A549 treated with dexamethasone at 1 μM for 4 hours (cell line): ENCODE measurements at places on chromosomes 6 and 20. TPM values are rescaled to one million over a fixed set of nuclear protein-coding genes. Genes with fewer than 3 reads are reported as not detected.

The MAP1LC3A gene
- 18.7 to 29.1 TPM (median 24.0 TPM) in 5 replicates for total RNA-seq

The HLA-DMB gene
- 1.4 to 1.9 TPM (median 1.7 TPM) in 5 replicates for total RNA-seq

The RSPO3 gene
- total RNA-seq = 68.8 to 84.3 TPM (median 77.2 TPM) in 5 replicates

The TTBK1 gene
- 0.02 to 0.07 TPM (median 0.05 TPM) in 5 replicates for total RNA-seq

The ANKRD66 gene
- total RNA-seq = not detected in 5 replicates

The PKHD1 gene
- not detected in 5 replicates for total RNA-seq

The VGLL2 gene
- not detected in 5 replicates for total RNA-seq

The MATN4 gene
- 0.03 to 0.14 TPM (median 0.07 TPM) in 5 replicates for total RNA-seq

The LY6G6F gene
- total RNA-seq = not detected in 5 replicates

The CAGE1 gene
- 0.04 to 0.05 TPM in 2 of 5 replicates, not detected in the others for total RNA-seq

The WFDC12 gene
- total RNA-seq = not detected in 5 replicates

The RFX6 gene
- total RNA-seq = not detected in 5 replicates

The HAO1 gene
- total RNA-seq = not detected in 5 replicates

The VSTM2L gene
- 19.8 to 29.6 TPM (median 20.9 TPM) in 5 replicates for total RNA-seq

The TRIM31 gene
- total RNA-seq = 0.69 to 0.76 TPM (median 0.70 TPM) in 5 replicates

The DUSP15 gene
- 0.49 to 0.98 TPM (median 0.66 TPM) in 5 replicates for total RNA-seq

The TRPC4AP gene
- 50.4 to 66.0 TPM (median 61.1 TPM) in 5 replicates for total RNA-seq

The CST2 gene
- total RNA-seq = 0.76 to 1.8 TPM (median 1.4 TPM) in 5 replicates

The CSNK2B gene
- 165 to 180 TPM (median 171 TPM) in 5 replicates for total RNA-seq

The DLL1 gene
- total RNA-seq = 0.18 to 0.33 TPM (median 0.24 TPM) in 5 replicates

The NOX3 gene
- total RNA-seq = not detected in 5 replicates

The MRS2 gene
- 19.3 to 22.1 TPM (median 20.4 TPM) in 5 replicates for total RNA-seq

The KCNQ5 gene
- total RNA-seq = 1.0 to 1.6 TPM (median 1.4 TPM) in 5 replicates

The SYTL3 gene
- 1.5 to 1.8 TPM (median 1.7 TPM) in 5 replicates for total RNA-seq

The TOP1 gene
- total RNA-seq = 205 to 250 TPM (median 240 TPM) in 5 replicates

The TREML2 gene
- total RNA-seq = not detected in 5 replicates

The BTN1A1 gene
- total RNA-seq = not detected in 5 replicates

The PNPLA1 gene
- 0.03 TPM in 1 of 5 replicates, not detected in the others for total RNA-seq

The ZBP1 gene
- total RNA-seq = not detected in 5 replicates

The ERVFRD-1 gene
- not detected in 5 replicates for total RNA-seq

The CST5 gene
- total RNA-seq = not detected in 5 replicates

The TSHZ2 gene
- not detected in 5 replicates for total RNA-seq

The TRAPPC3L gene
- not detected in 5 replicates for total RNA-seq

The BPIFB6 gene
- not detected in 5 replicates for total RNA-seq

The CEP57L1 gene
- 6.3 to 9.0 TPM (median 8.3 TPM) in 5 replicates for total RNA-seq

The MBOAT1 gene
- total RNA-seq = 1.6 to 3.1 TPM (median 2.5 TPM) in 5 replicates

The ACTL10 gene
- not detected in 5 replicates for total RNA-seq

The ZCCHC3 gene
- total RNA-seq = 17.9 to 21.8 TPM (median 19.6 TPM) in 5 replicates

The DEFB119 gene
- total RNA-seq = not detected in 5 replicates

The SNAP91 gene
- 0.12 to 0.41 TPM (median 0.17 TPM) in 5 replicates for total RNA-seq

The GRM1 gene
- 0.03 to 0.04 TPM in 2 of 5 replicates, not detected in the others for total RNA-seq

The AVP gene
- total RNA-seq = not detected in 5 replicates

The SOBP gene
- total RNA-seq = 0.62 to 1.3 TPM (median 1.0 TPM) in 5 replicates

The CENPW gene
- total RNA-seq = 33.2 to 40.0 TPM (median 38.3 TPM) in 5 replicates

The ZNF311 gene
- 0.14 to 0.18 TPM (median 0.15 TPM) in 5 replicates for total RNA-seq

The ZBTB2 gene
- total RNA-seq = 12.7 to 17.2 TPM (median 15.8 TPM) in 5 replicates

The SLX4IP gene
- 2.1 to 3.8 TPM (median 3.1 TPM) in 5 replicates for total RNA-seq

The TMEM63B gene
- total RNA-seq = 10.3 to 16.8 TPM (median 16.0 TPM) in 5 replicates

The GPX5 gene
- total RNA-seq = not detected in 5 replicates

The PHACTR1 gene
- total RNA-seq = 0.01 to 0.02 TPM in 2 of 5 replicates, not detected in the others

The TREM1 gene
- total RNA-seq = 0.12 to 0.54 TPM (median 0.25 TPM) in 5 replicates

The ENPP4 gene
- total RNA-seq = 0.23 to 0.48 TPM (median 0.25 TPM) in 5 replicates

The TAF11 gene
- total RNA-seq = 17.1 to 20.2 TPM (median 19.7 TPM) in 5 replicates

The CARMIL1 gene
- 8.5 to 10.3 TPM (median 8.9 TPM) in 5 replicates for total RNA-seq

The PCK1 gene
- 0.05 to 0.16 TPM (median 0.13 TPM) in 5 replicates for total RNA-seq

The FKBP5 gene
- 126 to 163 TPM (median 156 TPM) in 5 replicates for total RNA-seq

The SMOC2 gene
- 0.07 TPM in 1 of 5 replicates, not detected in the others for total RNA-seq
